ENCODE measurements at places on chromosomes 6 and 20.
A peak's percentile ranks its signal among the peaks of the same experiment; 100 is the strongest.

- peak; percentile 12 for DNase-seq
These were observed 33.0 kb downstream of the HNF4A start for GRCh38 chr20:44388466-44389023.

DNA sequence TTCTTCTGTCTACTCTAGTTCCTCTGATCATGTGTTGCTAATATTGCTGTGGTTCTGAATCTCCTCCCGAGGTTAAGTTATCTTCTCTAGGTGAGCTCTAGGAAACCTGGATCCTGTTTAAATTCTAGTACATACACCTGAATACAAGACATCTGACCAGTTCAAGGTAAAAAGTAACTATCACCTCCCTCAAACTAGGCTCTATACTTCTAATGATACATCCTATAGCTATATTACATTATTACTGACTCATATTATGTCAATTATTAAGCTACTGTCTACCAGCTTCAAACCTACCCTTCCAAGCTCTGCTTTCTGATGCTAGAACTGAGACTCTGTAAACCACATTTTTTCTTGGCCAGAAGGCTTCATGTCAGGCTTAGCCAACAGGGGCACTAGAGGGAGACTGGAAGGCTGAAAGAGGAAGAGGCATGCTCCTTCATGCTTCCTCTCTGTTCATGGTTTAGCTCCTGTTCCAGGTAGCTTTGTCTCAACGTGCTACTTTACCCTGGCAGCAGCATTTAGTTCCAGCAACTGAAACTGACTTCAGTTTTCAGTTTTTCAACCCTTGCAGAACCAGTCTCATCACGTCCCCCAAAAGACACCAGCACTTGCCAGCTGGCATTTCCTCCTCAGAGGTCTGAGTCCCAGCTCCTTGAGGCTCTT lies 148.4 kb upstream of the TOP1 start:
- DNase-seq: no peak

GRCh38 chr6:31769684-31770371 lies 7.3 kb downstream of the VWA7 start:
- DNase-seq: peak; percentile 57

DNA sequence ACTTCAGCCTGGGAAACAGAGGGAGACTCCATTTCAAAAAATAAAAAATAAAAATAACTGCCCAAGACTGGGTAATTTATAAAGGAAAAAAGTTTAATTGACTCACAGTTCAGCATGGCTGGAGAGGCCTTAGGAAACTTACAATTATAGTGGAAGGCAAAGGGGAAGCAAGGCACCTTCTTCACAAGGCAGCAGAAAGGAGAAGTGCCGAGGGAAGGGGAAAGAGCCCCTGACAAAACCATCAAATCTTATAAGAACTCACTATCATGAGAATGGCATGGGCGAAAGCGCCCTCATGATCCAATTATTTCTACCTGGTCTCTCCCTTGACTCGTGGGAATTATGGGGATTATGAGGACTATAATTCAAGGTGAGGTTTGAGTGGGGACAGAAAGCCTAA lies 95.5 kb upstream of the LGSN start:
- no peak for DNase-seq
